ENCODE measurements at places on chromosomes 5 and 9.

DNA sequence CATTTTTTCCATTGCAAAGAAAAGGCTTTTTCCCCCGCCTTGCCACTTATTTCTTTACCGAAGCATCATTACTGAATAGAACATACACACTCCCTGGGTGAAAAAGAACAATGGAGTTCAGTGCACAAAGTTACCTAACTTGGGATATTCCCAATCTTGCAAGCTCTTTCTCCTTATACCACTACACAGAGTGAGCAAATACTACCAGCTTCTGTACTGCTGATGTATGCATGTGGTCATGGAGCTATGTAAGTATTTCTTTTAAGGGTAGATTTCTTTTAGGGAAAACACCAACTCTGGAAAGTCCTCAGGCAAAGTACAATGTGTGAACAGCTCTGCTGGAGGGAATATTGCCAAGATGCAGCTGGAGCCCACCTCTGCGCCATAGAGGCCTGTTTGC is 81.1 kb downstream of the AOPEP start:
- DNase-seq: no peak

GRCh38 chr9:91813176-91813795 is 136.7 kb downstream of the ROR2 start:
- no peak for DNase-seq

GRCh38 chr5:56405116-56405908 is 172.2 kb upstream of the ANKRD55 start:
- DNase-seq: no peak

DNA sequence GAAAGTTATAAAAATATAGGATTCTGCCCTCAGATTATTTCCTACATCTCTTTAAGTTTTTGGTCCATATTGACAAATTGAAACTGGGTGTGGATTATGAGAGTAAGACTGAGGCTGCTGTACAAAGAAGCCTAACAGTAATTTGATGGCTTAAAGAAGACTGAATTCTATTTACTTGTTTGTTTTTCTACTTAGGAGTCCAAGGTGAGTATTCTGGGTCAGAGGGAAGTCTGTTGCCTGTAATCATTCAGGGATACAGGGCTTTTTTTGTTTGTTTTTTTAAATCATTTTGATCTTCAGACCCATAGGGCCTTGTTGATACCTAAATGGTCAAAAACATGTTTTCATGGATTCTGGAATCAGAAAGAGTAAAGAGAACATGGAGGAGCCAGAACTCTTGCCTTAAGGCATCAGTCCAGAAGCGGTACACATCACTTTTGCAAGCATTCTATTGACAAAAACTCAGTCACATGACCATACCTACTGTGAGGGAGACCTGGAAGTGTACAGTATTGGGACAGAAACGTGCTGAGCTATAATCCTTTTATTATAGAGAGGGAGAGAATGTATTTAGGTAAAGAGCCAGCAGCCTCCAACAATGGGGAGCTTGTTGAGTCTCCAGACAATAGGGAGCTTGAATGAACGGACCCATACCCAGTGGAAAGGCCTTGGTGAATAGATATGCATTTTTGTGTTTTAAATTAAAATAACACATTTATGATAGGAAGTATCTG is 102.7 kb downstream of the LRRC70 start:
- DNase-seq: no peak

- DNase-seq: no peak
Observed at GRCh38 chr5:124650951-124651662, 95.3 kb downstream of the ZNF608 start.

- no peak for DNase-seq
Observed at GRCh38 chr5:159802661-159803060, 113.6 kb upstream of the ADRA1B start.

DNA sequence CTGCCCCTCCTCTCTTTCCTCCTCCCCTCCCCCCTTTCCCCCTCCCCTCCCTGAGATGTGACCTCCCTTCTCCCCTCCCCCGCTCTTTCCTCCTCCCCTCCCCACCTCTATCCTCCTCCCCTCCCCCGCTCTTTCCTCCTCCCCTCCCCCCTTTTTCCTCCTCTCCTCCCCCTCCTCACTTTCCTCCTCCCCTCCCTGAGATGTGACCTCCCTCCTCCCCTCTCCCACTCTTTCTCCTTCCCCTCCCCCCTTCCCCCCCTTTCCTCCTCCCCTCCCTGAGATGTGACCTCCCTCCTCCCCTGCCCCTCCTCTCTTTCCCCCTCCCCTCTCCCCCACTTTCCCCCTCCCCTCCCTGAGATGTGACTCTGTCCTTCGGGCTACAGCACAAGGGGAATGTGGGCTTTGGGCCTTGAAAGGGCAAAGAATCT is 169.8 kb downstream of the COL23A1 start:
- DNase-seq: no peak

- no peak for DNase-seq
Observed at GRCh38 chr5:65479527-65479926, 2.2 kb downstream of the ADAMTS6 start.

DNA sequence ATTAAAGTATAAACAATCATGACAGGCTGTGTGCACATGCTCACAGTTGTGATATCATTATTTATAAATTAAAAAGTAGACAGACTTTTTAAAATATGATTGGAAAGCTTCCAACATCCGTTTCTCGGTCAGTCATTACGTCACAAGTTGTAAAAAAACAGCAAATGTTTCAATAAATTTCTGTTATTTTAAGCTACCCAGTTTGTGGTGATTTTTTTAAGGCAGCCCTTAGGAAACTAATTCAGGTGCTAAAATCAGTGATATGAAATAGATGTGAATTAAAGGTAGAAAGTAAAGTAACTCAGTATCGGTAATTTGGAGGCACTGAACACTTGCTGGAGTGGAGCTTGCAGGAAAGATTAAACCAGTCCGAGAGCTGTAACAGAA is 1.2 kb downstream of the CCNH start:
- no peak for DNase-seq

- no peak for DNase-seq
Observed at GRCh38 chr9:33137781-33138264, 29.3 kb downstream of the B4GALT1 start.

DNA sequence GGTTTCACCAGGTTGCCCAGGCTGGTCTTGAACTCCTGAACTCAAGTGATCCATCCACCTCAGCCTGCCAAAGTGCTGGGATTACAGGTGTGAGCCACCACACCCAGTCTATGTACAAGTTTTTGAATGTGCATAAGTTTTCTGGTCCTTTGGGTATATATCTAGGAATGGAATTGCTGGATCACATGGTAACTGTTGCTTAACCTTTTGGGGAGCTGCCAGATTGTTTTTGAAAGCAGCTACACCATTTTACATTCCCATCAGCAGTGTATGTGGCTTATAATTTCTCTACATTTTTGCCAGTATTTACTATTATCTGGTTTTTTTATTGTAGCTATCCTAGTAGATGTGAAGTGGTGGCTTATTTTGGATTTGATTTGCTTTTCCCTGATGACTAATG is 8.9 kb upstream of the LNPEP start:
- DNase-seq: no peak

DNA sequence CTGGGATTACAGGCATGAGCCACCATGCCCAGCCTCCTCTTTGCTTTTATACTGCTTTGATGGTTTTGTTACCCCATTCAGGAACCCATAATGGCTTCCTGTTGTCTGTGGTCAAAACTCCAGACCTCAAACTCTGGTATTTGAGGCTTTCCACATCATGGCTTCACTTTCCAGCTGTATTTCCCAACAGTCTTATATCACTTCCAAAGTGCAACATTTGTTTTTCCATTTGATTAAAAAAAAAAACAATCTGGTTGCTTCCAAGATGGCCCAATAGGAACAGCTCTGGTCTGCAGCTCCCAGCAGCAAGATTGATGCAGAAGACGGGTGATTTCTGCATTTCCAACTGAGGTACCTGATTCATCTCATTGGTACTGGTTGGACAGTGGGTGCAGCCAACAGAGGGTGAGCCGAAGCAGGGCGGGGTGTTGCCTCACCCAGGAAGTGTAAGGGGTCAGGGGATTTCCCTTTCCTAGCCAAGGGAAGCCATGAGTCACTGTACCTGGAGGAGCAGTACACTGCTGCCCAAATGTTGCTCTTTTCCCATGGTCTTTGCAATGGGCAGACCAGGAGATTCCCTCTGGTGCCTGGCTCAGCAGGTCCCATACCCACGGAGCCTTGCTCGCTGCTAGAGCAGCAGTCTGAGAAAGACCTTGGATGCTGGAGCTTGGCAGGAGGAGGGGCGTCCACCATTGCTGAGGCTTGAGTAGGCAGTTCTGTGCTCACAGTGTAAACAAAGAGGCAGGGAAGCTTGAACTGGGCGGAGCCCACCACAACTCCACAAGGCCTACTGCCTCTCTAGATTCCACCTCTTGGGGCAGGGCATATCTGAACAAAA is 458.4 kb downstream of the KDM4C start:
- DNase-seq: no peak

DNA sequence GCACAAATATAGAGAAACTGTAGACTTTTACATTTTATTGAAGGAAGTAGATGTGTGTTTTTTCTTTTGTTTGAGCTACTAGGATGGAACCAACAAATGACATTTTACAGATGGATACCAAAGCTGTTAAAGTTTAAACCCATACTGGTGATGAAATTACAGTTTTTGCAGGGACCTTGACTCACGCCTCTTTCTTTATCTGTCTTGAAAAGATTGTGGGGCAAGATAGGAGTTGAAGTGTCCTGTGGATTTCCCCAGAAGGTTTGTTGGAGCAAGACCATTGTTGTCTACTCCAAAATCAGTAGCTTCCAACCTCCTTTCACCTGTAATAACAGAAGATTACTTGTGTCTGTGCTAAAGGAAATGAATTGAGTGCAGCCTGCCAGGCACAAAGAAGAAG is 4.1 kb upstream of the C5orf63 start:
- DNase-seq: no peak

GRCh38 chr5:4875942-4876341 is 264.2 kb upstream of the ADAMTS16 start:
- DNase-seq: no peak

- DNase-seq: no peak
Observed at GRCh38 chr9:69468380-69468779, 143.4 kb downstream of the ENTREP1 start.

DNA sequence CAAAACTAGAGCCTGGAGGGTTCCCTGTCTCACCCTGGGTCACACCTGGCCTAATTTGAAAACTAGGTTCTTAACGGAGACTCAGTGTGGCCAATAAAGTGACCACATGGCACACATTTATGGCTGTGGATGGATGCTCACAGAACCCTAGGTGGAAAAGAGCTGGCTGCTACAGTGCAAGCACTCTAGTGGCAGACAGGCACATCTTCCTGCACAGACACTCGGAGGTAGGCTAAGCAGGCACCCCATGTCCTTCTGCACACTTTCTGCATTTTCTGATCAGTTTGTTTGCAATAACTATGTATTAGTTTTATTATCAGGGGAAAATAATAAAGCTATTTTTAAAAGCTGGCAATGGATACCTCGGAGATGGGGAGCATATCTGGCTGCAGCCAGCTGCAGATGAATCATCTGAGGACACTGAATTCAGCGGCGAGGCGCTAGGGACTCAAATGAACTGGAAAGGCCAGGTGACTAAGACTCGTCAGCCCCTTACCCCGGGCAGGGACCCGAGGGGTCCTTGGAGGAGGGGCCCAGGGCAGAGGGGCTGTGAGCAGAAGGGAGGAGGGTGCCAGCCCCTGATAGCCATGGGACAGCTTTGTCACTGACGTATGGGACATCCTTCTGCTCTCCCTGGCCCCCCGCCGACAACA is 96.2 kb downstream of the OLFM1 start:
- DNase-seq: no peak

DNA sequence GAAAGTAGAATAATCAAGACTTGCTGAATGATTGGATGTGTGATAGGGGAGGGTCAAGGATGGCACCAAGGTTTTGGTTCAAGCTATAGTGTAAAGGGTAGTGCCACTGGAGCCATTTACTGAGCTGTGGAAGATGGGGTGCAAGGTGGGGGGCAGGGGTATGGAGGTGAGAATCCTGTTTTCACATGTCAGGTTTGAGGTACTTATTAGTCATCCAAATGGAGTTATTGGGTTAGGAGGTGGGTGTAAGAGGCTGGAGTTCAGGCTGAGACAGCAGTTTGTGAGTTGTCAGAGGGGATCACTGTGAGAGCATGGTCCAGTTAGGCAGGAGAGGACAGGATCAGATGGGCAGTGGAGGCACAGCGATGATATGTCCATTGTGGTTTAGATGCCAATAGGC is 8.9 kb downstream of the PCBD2 start:
- DNase-seq: no peak

GRCh38 chr9:217950-218349 is 3.3 kb downstream of the DOCK8 start:
- DNase-seq: no peak

DNA sequence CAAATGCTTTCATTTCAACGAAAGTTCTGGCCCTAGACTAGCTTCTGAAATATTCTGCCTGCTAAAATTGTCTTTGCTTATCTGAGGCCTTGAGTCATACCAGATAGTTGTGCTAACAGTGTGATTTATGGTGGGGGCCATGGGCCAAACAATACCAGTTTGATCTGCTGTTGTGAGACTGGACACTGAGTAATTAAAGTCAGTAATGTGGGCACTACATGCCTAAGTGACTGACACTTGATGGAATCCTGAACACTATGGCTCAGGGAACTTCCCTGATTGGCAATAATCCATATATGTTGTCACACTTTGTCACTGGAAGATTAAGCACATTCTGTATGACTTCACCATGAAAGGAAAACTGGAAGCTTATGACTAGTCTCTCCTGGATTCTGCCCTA is 127.6 kb upstream of the CYLC2 start:
- no peak for DNase-seq

DNA sequence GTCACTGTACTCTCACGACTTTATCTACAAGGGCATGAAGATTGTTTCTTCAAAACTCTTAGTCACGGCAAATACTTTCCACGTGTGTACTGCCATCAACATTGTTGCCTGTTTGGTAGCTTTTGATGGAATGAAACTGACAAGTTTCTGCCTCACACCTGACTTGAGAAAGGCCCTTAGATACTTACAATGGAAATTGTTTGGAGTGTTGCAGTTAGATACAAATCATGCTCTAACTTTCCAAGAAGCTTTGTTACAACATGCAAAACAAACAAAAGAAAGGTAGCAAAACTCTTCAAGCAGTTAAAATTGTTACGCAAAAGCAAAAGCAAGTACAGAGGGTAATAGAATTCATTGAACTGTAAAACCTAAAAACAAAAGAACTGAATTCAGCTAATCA is 91.1 kb upstream of the TLE4 start:
- DNase-seq: no peak

- DNase-seq: peak; percentile 36
Observed at GRCh38 chr5:54944364-54944763, 41.0 kb downstream of the ESM1 start.

GRCh38 chr9:71681104-71681707 is 87.1 kb downstream of the CEMIP2 start:
- DNase-seq: no peak

GRCh38 chr9:112780450-112781036 is 30.0 kb downstream of the SNX30 start:
- no peak for DNase-seq

DNA sequence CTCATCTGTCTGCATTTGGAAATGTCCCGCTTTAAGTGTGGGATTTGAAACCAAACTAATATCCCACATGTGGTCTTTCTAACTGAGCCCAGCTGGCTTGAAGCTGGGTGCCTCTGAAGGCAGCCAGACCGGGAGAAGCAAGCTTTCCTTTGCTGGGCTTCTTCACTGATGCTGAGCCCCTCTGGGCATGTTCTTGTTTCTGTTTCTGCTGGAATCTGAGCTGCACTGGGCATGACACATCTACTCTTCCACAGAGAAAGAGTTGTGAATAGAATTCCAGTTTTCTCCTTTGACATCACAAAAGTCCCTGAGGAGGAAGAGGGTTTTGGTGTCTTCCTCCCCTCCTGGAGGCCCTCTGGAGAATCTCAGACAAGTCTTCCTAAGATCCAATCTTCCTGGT is 179.5 kb downstream of the ATP10B start:
- DNase-seq: no peak
